ENCODE measurements at places on chromosomes 12 and 14.

GRCh38 chr12:27564612-27565213 lies 40.7 kb downstream of the PPFIBP1 start:
- DNase-seq = peak; percentile 43

DNA sequence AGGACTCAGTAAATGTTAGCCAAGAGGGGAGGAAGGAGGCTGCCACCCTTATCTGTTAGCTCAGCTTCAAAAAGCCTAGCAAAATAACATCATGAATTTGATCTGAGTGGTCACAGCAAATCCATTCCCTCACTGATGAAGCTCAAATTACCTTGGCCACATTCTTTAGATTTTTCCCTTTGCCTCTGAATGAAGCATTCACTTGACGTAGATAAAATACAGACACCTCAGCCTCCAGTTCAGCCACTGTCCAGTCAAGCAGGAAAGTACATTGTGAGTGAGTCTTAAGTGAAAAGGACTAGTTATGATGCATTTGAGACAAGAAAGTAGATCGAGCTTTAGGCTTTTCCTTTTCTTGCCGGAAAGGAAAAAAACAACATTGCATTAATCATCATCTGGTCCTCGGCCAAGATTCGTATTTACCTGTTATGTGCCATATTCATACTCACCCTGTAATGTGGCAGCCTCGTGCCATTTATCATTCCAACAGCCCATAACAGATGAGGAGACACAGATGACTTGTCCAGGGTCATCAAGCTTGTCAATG lies 146.5 kb downstream of the ETV6 start:
- DNase-seq = peak; percentile 76

DNA sequence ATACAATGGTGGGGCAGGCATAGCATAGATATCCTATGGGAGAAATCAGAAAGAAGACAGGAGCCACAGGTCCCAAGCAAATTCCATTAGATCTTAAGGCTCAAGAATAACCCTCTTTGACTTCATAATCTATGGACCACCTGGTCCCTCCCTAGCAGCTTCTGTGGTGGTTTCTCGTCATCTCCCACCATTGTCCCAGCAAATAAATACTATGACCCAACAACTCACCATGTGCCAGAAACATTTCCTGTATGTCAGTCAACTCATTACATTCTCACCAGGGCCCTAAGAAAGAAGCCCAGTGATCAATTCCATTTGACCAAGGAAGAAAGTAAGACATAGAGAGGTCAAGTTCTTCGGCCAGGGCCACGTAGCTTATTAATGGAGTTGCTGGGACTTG lies 646.2 kb downstream of the VRK1 start:
- DNase-seq = no peak

- no peak for DNase-seq
Measured at GRCh38 chr12:17192721-17193120, 586.8 kb upstream of the LMO3 start.

- no peak for DNase-seq
Measured at GRCh38 chr12:79266343-79267144, 402.0 kb downstream of the SYT1 start.
